ENCODE measurements at places on chromosomes 6 and 20.

DNA sequence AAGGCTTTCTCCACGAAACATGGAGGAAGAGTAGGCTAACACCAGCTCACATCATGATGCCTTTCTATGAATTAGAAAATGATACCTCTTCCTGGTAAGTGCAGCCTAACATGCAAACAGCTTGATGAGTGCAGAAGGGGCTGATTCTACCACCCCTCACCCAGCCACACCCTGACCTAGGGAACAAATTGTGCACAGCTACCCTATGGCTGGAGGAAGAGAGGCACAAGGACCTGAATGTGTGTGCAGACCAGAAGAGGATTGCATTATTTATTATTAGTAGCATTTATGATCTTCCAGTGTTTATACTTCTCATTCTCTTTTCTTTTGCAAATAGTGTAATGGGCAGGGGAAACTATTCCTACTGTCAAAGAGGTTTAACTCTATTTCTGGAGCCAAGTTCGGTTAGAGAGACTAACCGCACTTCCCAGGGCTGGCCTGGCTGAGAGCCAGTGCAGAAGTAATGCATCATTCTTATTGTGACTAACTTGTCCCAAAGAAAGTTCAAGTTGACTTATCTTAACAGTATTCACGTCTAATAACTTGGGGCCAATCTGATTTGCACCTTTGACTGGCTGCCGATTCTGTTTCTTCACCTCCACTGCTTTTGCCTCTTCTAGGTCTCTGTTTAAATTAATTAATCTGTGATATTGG, 237.5 kb downstream of the CD83 start:
- DNase-seq = no peak

DNA sequence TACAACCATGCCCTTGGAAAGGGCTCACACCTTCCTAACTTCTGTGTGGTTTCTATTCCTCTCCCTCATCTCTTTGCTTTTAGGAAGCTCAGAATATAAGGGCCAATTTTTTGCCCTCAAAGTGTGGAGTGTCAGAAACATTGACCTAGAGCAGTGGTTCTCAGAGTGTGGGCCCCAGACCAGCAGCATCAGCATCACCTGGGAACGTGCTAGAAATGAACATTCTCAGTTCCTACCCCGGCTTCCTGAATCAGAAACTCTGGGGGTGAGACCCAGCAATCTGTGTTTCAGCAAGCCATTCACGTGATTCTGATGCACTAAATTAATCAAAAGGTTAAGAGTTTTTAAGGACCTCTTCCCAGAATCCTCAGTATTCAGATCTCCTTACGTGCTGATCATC, 47.9 kb upstream of the IL17A start:
- no peak for DNase-seq

- no peak for DNase-seq
These were observed 77.7 kb upstream of the SLC22A23 start for GRCh38 chr6:3534599-3534998.

- no peak for DNase-seq
These were observed 12.1 kb upstream of the C20orf203 start for GRCh38 chr20:32685541-32686529.
